ENCODE measurements at places on chromosomes 1 and 21. TPM values are rescaled to one million over a fixed set of nuclear protein-coding genes. Genes with fewer than 3 reads are reported as not detected.

GRCh38 chr1:62800281-62800680 lies 16.3 kb downstream of the ATG4C start:
- H3K27ac ChIP-seq = no peak overlapping the region
- H3K36me3 ChIP-seq = no peaks in the 10 kb centered on the region
- H3K4me3 ChIP-seq = no peak overlapping the region
- no peaks in the 10 kb centered on the region for H3K4me1 ChIP-seq

GRCh38 chr1:47686731-47687630 lies 249.1 kb downstream of the FOXD2 start:
- H3K27me3 ChIP-seq = peaks cover 4% of the 10 kb centered on the region
- no peak overlapping the region for H3K27ac ChIP-seq
- peaks cover 11% of the 10 kb centered on the region for H3K4me1 ChIP-seq
- no peaks in the 10 kb centered on the region for H3K36me3 ChIP-seq

DNA sequence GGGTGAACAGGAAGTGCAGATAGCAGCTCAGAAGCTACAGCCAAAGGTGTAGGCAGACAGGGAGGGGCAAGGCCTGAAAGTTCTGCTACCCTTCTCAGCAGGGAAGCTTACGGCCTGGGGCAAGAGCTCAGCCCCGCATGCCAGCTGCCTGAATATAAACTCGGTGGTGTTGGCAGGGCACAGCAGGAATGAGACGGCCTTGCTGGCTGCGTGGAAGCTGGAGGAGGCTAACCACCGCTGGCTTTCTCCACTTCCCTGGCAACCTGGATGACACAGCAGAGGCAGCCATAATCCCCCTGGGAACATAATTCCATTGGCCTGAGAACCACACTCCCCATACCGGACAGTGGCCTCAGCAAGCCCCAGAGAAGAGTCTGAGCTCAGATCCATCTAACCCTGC lies 81.9 kb upstream of the PRRC2C start:
- DNase-seq = peak; percentile 21
- H3K27me3 ChIP-seq = peaks cover 2% of the 10 kb centered on the region
- no peak overlapping the region for H3K27ac ChIP-seq
- no peaks in the 10 kb centered on the region for H3K36me3 ChIP-seq
- H3K4me3 ChIP-seq = no peak overlapping the region
- H3K4me1 ChIP-seq = no peaks in the 10 kb centered on the region

GRCh38 chr1:92701147-92701546 lies 83.8 kb downstream of the EVI5 start:
- H3K27me3 ChIP-seq = no peaks in the 10 kb centered on the region
- H3K4me3 ChIP-seq = no peak overlapping the region
- no peaks in the 10 kb centered on the region for H3K36me3 ChIP-seq
- DNase-seq = no peak
- peaks cover 6% of the 10 kb centered on the region for H3K4me1 ChIP-seq

DNA sequence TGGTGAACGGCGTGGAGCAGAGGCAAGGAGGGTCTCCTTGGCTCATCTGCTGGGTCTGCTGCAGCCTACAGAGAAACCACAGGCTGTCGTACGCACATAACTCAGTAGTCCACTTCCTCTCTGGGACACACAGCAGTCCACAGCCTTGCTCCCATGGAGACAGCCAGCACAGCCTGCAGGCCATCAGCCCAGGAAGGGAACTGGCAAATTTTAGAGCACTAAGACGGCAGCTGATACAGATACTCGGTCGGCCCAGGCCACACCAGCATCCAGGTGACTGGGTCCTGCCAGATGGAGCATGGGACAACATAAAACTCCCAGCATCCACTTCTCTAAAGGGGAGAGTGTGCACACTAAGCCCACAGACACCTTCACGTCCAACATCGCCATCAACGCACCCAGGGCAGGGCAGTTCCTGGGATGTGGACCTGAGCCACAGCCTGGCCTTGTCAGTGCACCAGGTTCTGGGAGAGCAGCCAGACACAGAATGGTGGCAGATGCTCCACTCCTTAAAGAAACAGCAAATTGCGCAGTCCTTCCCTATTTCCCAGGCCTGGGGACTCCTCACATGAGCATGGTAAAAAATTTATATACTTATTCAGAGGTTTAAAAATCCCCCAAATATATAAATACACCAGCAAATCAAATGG lies 247.1 kb upstream of the RAB4A start:
- no peak for DNase-seq
- no peaks in the 10 kb centered on the region for H3K36me3 ChIP-seq
- peaks cover 6% of the 10 kb centered on the region for H3K4me1 ChIP-seq
- peaks cover 16% of the 10 kb centered on the region for H3K27me3 ChIP-seq
- H3K4me3 ChIP-seq = no peak overlapping the region
- no peak overlapping the region for H3K27ac ChIP-seq

DNA sequence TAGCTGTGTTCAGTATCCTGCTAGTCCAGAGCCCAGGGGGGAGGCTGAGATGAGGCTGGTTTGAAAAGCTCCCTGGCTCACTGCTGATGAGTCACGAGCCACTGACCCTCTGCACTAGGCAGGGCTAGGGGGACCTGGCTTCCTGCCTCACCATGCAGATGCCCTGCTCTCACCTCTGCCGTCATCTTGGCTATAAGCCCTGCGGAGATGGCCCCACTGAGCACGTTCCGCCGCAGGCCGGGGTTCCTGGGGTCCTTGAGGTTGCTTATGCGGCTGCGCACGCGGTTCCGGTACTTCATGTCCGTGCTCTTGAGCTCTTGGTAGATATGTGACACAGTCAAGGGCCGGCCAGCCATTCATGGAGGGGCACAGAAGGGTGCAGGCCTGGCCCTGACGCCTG lies 24.1 kb upstream of the ZNF436 start:
- H3K4me3 ChIP-seq = no peak overlapping the region
- H3K27me3 ChIP-seq = no peaks in the 10 kb centered on the region
- DNase-seq = peak; percentile 4
- no peak overlapping the region for H3K27ac ChIP-seq
- H3K36me3 ChIP-seq = no peaks in the 10 kb centered on the region
- no peaks in the 10 kb centered on the region for H3K4me1 ChIP-seq

GRCh38 chr21:18387994-18388393 lies 15.6 kb downstream of the TMPRSS15 start:
- H3K27me3 ChIP-seq = no peaks in the 10 kb centered on the region
- H3K4me3 ChIP-seq = no peak overlapping the region
- no peak overlapping the region for H3K27ac ChIP-seq
- no peaks in the 10 kb centered on the region for H3K36me3 ChIP-seq

GRCh38 chr1:43957407-43958040 lies 10.8 kb downstream of the IPO13 start:
- H3K27ac ChIP-seq = no peak overlapping the region
- H3K4me3 ChIP-seq = no peak overlapping the region
- H3K27me3 ChIP-seq = no peaks in the 10 kb centered on the region
- peaks cover 8% of the 10 kb centered on the region for H3K36me3 ChIP-seq
- no peak for DNase-seq
- H3K4me1 ChIP-seq = no peaks in the 10 kb centered on the region

GRCh38 chr1:233759665-233760064 lies 144.8 kb upstream of the SLC35F3 start:
- peak; percentile 58 for DNase-seq
- no peak overlapping the region for H3K27ac ChIP-seq
- no peak overlapping the region for H3K4me3 ChIP-seq
- H3K36me3 ChIP-seq = no peaks in the 10 kb centered on the region

GRCh38 chr21:44874497-44875315 lies 1.2 kb upstream of the PTTG1IP start:
- peak; percentile 56 for DNase-seq
- peaks cover 57% of the 10 kb centered on the region for H3K4me1 ChIP-seq
- no peaks in the 10 kb centered on the region for H3K36me3 ChIP-seq
- peak overlapping the region; percentile 80 for H3K4me3 ChIP-seq

DNA sequence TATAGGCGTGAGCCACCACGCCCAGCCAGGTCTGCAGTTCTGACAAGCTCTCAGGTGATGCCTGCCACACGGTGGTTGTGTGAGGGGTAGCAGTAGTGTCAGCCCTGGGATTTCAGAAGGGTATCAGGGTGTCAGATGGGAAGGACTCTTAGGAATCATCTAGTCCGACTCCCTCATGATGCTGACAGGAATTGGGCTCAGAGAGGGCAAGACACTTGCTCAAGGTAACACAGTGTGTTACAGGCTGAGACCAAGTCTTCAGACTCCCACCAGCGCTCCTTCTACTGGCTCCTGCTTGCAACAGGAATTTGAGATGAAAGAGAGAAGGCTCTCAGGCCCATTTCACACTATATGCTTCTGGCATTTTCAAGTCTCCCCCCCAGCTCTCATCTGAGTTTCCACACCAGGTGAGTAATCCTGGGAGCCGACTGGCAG lies 6.9 kb downstream of the HTR1D start:
- no peak overlapping the region for H3K4me3 ChIP-seq
- peaks cover 23% of the 10 kb centered on the region for H3K4me1 ChIP-seq
- H3K36me3 ChIP-seq = no peaks in the 10 kb centered on the region
- H3K27ac ChIP-seq = no peak overlapping the region

GRCh38 chr1:18575620-18576019 lies 55.0 kb upstream of the PAX7 start:
- no peaks in the 10 kb centered on the region for H3K36me3 ChIP-seq
- no peak overlapping the region for H3K4me3 ChIP-seq
- H3K4me1 ChIP-seq = no peaks in the 10 kb centered on the region
- H3K27me3 ChIP-seq = peaks cover 3% of the 10 kb centered on the region
- DNase-seq = peak; percentile 61
- H3K27ac ChIP-seq = no peak overlapping the region

DNA sequence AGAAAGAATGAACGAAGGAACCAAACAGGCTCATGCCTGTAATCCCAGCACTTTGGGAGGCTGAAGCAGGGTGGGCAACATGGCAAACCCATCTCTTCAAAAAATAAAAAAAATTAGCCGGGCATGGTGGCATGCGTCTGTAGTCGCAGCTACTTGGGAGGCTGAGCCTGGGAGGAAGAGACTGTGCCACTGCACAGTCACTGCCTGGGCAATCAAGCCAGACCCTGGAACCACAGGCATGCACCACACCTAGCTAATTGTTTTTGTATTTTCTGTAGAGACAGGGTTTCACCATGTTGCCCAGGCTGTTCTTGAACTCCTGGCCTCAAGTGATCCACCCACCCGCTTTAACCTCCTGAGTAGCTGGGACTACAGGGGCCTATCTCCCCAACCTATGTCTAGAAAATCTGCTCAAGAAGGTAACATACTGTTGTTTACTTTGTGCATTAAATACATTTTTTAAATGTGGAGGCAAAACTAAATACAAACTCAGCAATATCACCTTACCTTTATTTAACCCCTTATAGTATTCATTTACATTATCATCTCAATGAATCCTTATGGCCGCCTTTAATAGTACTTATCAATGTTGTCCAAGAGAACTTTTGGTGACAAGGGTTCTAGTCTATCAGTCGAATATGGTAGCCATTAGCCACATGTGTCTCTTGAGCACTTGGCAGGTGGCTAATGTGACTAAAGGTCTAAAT lies 2.7 kb downstream of the KHDC4 start:
- H3K27me3 ChIP-seq = no peaks in the 10 kb centered on the region
- peak; percentile 64 for DNase-seq
- peak overlapping the region; percentile 80 for H3K4me3 ChIP-seq
- peaks cover 46% of the 10 kb centered on the region for H3K4me1 ChIP-seq
- H3K36me3 ChIP-seq = peaks cover 54% of the 10 kb centered on the region

DNA sequence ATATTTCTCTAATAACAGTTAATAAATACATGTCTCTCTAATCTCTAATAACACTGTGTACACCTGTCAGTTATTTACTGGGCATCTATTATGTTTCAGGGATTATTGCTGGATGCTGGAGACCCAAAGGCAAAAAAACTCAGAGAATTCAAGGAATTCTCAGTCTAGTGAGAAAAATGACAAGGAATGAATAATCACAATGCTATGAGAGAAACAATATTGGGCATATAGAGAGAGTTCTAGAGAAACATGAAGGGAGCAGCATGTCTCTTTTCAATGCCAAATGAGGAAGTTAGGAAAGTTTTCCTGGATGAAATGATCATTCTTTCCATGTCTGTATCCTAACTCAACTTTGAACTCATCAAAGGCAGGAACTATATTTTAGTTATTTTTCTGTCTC lies 82.8 kb downstream of the TNFSF18 start:
- peak overlapping the region; percentile 53 for H3K27ac ChIP-seq
- no peaks in the 10 kb centered on the region for H3K36me3 ChIP-seq
- no peak overlapping the region for H3K4me3 ChIP-seq
- peaks cover 45% of the 10 kb centered on the region for H3K4me1 ChIP-seq
- no peaks in the 10 kb centered on the region for H3K27me3 ChIP-seq
- DNase-seq = no peak

- peaks cover 16% of the 10 kb centered on the region for H3K4me1 ChIP-seq
- DNase-seq = no peak
- H3K4me3 ChIP-seq = no peak overlapping the region
- H3K27me3 ChIP-seq = no peaks in the 10 kb centered on the region
- no peaks in the 10 kb centered on the region for H3K36me3 ChIP-seq
These were observed 28.1 kb upstream of the TARBP1 start for GRCh38 chr1:234507089-234507488.

DNA sequence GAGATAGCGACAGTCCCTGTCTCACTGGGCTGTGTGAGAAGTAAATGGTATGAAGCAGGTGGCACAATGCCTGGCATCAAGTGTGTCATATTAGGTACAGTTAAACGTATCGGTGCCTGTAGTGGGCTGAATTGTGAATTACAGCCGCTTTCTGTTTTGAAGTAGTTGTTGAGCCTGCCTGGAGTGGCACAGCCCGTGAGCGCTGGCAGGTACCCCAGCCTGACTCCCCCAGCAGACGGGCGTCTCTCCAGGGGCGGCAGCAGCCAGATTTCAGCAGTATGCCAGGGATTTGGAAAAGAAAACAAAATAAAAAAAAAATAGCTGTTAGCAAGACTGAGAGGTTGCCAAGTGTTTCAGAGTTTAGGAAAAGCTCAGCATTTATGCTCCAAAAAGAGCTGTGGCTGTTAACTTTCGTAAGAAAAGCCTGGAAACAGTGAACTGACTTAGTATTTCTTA lies 26.6 kb upstream of the GPR153 start:
- H3K4me1 ChIP-seq = no peaks in the 10 kb centered on the region
- peaks cover 4% of the 10 kb centered on the region for H3K36me3 ChIP-seq
- H3K4me3 ChIP-seq = no peak overlapping the region

DIRAS3 gene
- not detected for total RNA-seq

GPA33 gene
- 0.04 TPM for total RNA-seq

SLAMF9 gene
- total RNA-seq = 8.7 TPM

ASPM gene
- total RNA-seq = 28.6 TPM

TFB2M gene
- total RNA-seq = 30.7 TPM

TSTD1 gene
- 16.5 TPM for total RNA-seq
